ENCODE measurements at places on chromosomes 5 and 9. TPM values are rescaled to one million over a fixed set of nuclear protein-coding genes. Genes with fewer than 3 reads are reported as not detected.

GRCh38 chr5:125134216-125135081 lies 388.0 kb upstream of the ZNF608 start:
- H3K4me1 ChIP-seq = peaks cover 7% of the 10 kb centered on the region
- H3K36me3 ChIP-seq = no peaks in the 10 kb centered on the region

- H3K36me3 ChIP-seq = peaks cover 5% of the 10 kb centered on the region
- no peak for DNase-seq
- H3K27ac ChIP-seq = peak overlapping the region; percentile 89
- peaks cover 22% of the 10 kb centered on the region for H3K4me1 ChIP-seq
- no peaks in the 10 kb centered on the region for H3K27me3 ChIP-seq
These were observed 12.4 kb downstream of the UBAP1 start for GRCh38 chr9:34190996-34191892.

- DNase-seq = no peak
- peak overlapping the region; percentile 98 for H3K27ac ChIP-seq
- peaks cover 21% of the 10 kb centered on the region for H3K36me3 ChIP-seq
- H3K27me3 ChIP-seq = peaks cover 7% of the 10 kb centered on the region
These were observed 861 bp downstream of the MTX3 start for GRCh38 chr5:79990205-79990597.

Gene PTTG1
- 42.6 TPM for total RNA-seq

GRCh38 chr5:83246071-83246470 lies 168.7 kb downstream of the XRCC4 start:
- peak overlapping the region; percentile 2 for H3K27ac ChIP-seq
- DNase-seq = no peak
- H3K27me3 ChIP-seq = no peaks in the 10 kb centered on the region
- peaks cover 4% of the 10 kb centered on the region for H3K36me3 ChIP-seq

Gene KCNN2
- 19.6 TPM for total RNA-seq

GRCh38 chr9:113568081-113568435 lies 104.5 kb downstream of the RGS3 start:
- no peak overlapping the region for H3K27ac ChIP-seq
- DNase-seq = no peak

DNA sequence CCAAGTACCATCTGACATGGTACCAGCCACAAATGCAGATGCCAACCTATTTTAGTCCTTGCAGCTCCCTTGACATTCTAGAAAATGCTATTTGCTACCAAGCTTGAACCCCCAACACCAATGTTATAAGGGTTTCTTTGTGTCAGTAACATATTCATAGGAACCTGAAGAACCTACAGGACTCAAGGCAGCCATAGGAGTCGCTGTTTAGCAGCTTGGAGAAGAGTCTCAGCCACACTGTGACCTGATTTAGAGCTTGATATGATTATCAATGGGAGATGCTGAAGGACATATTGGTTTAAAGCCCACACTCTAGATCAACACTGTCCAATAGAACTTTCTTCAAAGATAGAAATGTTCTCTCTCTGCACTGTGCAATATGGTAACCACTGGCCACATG lies 6.4 kb upstream of the ZFR start:
- no peak overlapping the region for H3K4me3 ChIP-seq
- peaks cover 15% of the 10 kb centered on the region for H3K27me3 ChIP-seq
- no peak overlapping the region for H3K27ac ChIP-seq
- no peaks in the 10 kb centered on the region for H3K36me3 ChIP-seq

- no peaks in the 10 kb centered on the region for H3K4me1 ChIP-seq
- no peak overlapping the region for H3K4me3 ChIP-seq
- peaks cover 4% of the 10 kb centered on the region for H3K27me3 ChIP-seq
- no peak overlapping the region for H3K27ac ChIP-seq
These were observed 9.7 kb downstream of the WNK2 start for GRCh38 chr9:93193388-93194220.

DNA sequence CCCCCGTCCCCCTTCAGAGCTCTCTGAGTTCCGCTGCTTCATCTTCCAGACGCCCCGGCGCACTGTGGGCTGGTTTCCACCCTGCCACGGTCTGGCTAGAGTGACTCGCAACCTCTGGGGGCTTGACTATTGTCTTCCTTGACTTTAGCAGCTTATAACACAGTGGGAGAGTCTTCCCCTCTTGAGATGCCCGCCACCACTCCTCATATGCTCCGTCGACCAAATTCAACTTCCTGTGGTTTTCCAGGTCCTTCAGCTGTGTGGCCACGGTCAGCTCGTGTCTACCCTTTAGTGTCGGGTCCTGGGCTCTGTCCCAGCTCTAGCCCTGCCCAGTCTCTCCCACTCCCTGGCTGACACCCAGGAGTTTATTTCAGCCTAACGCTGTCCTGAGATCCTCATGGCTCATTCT lies 28.2 kb upstream of the NCS1 start:
- H3K4me1 ChIP-seq = peaks cover 37% of the 10 kb centered on the region
- no peak for DNase-seq
- H3K27me3 ChIP-seq = no peaks in the 10 kb centered on the region
- H3K27ac ChIP-seq = peak overlapping the region; percentile 77
- peak overlapping the region; percentile 8 for H3K4me3 ChIP-seq
- H3K36me3 ChIP-seq = no peaks in the 10 kb centered on the region

Gene SLC4A9
- total RNA-seq = 2.5 TPM

GRCh38 chr5:135576075-135576599 lies 2.7 kb downstream of the CXCL14 start:
- H3K36me3 ChIP-seq = peaks cover 5% of the 10 kb centered on the region
- peaks cover 36% of the 10 kb centered on the region for H3K27me3 ChIP-seq
- no peak overlapping the region for H3K4me3 ChIP-seq
- no peak for DNase-seq
- no peak overlapping the region for H3K27ac ChIP-seq

Gene ZNF79
- total RNA-seq = 11.0 TPM

- H3K4me1 ChIP-seq = peaks cover 21% of the 10 kb centered on the region
- H3K27ac ChIP-seq = no peak overlapping the region
- no peak for DNase-seq
- no peak overlapping the region for H3K4me3 ChIP-seq
- no peaks in the 10 kb centered on the region for H3K36me3 ChIP-seq
- peaks cover 3% of the 10 kb centered on the region for H3K27me3 ChIP-seq
These were observed 274.3 kb downstream of the HTR1A start for GRCh38 chr5:63687854-63688516.

GRCh38 chr5:124932791-124933600 lies 186.6 kb upstream of the ZNF608 start:
- no peak for DNase-seq
- H3K36me3 ChIP-seq = no peaks in the 10 kb centered on the region
- H3K4me1 ChIP-seq = peaks cover 6% of the 10 kb centered on the region
- H3K4me3 ChIP-seq = no peak overlapping the region
- H3K27ac ChIP-seq = peak overlapping the region; percentile 25
- H3K27me3 ChIP-seq = peaks cover 2% of the 10 kb centered on the region

- no peak for DNase-seq
- no peak overlapping the region for H3K27ac ChIP-seq
- peaks cover 11% of the 10 kb centered on the region for H3K4me1 ChIP-seq
- H3K36me3 ChIP-seq = no peaks in the 10 kb centered on the region
- peaks cover 7% of the 10 kb centered on the region for H3K27me3 ChIP-seq
- no peak overlapping the region for H3K4me3 ChIP-seq
These were observed 94.6 kb downstream of the ALDH1A1 start for GRCh38 chr9:72858089-72858912.

GRCh38 chr5:139482050-139482889 lies at the start of gene STING1:
Gene STING1 (minus strand): TSS chr5:139482758. CDS start chr5:139481704, 1,054 bp downstream.
- no peaks in the 10 kb centered on the region for H3K27me3 ChIP-seq
- peak; percentile 57 for DNase-seq
- H3K4me1 ChIP-seq = peaks cover 33% of the 10 kb centered on the region
- peak within 1 kb of the TSS; percentile 94 for H3K27ac ChIP-seq
- H3K4me3 ChIP-seq = peak within 1 kb of the TSS; percentile 27
- H3K36me3 ChIP-seq = no peaks in the 10 kb centered on the region

DNA sequence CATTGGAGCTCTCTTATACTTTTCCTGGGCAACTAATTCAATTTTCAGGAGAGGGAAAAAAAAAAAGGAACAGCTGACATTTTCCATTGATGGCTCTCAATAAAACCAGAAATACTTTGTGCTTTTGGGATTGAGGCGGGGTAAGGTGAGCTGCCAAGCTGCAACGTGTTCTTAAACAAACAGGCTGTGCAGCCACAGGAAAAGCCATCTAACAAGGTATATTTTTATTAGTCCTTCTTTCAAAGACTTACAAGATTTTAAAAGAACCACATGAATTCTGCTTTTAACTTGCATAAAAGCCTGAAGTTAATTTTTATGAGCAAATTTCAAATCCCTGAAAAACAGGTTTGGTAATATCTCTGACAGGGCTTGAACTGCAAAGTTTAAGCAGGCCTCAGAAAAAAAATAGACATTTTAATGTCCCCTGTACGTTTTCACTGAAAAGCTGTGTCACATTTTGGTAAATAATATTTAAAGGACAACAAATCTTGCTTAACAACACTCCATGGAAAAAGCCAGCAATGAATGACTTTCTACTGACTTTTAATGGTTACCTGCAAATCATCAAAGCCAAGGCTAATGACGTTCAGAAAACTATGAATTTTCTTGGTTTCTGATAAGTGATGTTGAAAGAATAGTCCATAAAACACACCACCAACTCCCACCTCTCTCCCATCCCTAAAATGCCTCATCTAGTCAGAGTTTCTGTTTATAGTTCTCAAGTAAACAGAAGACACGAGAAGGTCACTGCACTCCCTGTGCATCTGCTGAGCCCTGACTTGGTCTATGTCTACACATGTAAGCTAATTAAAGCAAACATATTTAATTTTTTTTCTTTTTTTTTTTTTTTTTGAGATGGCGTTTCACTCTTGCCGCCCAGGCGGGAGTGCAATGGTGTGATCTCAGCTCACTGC lies 433.6 kb downstream of the PIK3R1 start:
- H3K36me3 ChIP-seq = no peaks in the 10 kb centered on the region
- DNase-seq = no peak
- peak overlapping the region; percentile 94 for H3K27ac ChIP-seq
- H3K4me1 ChIP-seq = peaks cover 73% of the 10 kb centered on the region
- no peak overlapping the region for H3K4me3 ChIP-seq
- no peaks in the 10 kb centered on the region for H3K27me3 ChIP-seq

GRCh38 chr5:141504216-141504615 lies 15.3 kb downstream of the PCDHGC5 start:
- no peak overlapping the region for H3K27ac ChIP-seq
- H3K4me1 ChIP-seq = peaks cover 29% of the 10 kb centered on the region
- H3K36me3 ChIP-seq = peaks cover 6% of the 10 kb centered on the region
- H3K27me3 ChIP-seq = no peaks in the 10 kb centered on the region

Gene FGF18
- total RNA-seq = 11.7 TPM

Gene C5orf34
- 4.1 TPM for total RNA-seq

Gene LECT2
- not detected for total RNA-seq

Gene SNCAIP
- 113 TPM for total RNA-seq

Gene ST8SIA4
- total RNA-seq = 9.6 TPM

- no peaks in the 10 kb centered on the region for H3K27me3 ChIP-seq
- H3K36me3 ChIP-seq = peaks cover 6% of the 10 kb centered on the region
- no peak overlapping the region for H3K4me3 ChIP-seq
- no peak for DNase-seq
These were observed 10.2 kb downstream of the TNFAIP8 start for GRCh38 chr5:119365847-119366539.

- H3K36me3 ChIP-seq = no peaks in the 10 kb centered on the region
- H3K27me3 ChIP-seq = no peaks in the 10 kb centered on the region
- no peak for DNase-seq
- no peak overlapping the region for H3K4me3 ChIP-seq
- no peaks in the 10 kb centered on the region for H3K4me1 ChIP-seq
- H3K27ac ChIP-seq = no peak overlapping the region
These were observed 593.5 kb downstream of the CETN3 start for GRCh38 chr5:89816038-89816437.

DNA sequence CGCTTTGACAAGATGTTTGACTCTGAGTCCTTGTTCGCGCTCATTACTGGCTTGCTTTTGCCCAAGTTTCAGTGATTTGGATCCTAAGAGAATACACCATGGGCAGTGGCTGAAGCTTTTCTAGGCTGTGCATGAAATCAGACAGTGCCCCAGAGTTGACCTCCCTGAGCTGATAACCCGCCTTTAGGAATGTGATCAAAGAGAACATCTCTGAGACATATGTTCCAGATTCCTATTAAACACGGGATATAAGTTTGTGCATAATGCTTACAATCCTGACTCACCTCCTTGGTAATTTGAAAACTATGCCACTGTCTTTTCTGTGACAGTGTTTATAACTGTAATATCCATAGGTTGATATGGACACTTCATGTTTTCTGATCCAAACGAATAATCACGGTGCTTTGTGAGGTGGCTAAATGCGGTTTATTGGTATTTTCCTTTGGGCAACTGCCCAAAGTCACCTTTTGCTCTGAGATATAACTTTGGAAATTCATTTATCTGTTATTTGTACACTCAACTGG lies 732.9 kb downstream of the MTRR start:
- H3K27me3 ChIP-seq = peaks cover 18% of the 10 kb centered on the region

- peaks cover 12% of the 10 kb centered on the region for H3K36me3 ChIP-seq
- no peak for DNase-seq
- peaks cover 2% of the 10 kb centered on the region for H3K27me3 ChIP-seq
- no peaks in the 10 kb centered on the region for H3K4me1 ChIP-seq
- no peak overlapping the region for H3K4me3 ChIP-seq
- no peak overlapping the region for H3K27ac ChIP-seq
These were observed 201.9 kb downstream of the DMAC1 start for GRCh38 chr9:7597716-7598115.

DNA sequence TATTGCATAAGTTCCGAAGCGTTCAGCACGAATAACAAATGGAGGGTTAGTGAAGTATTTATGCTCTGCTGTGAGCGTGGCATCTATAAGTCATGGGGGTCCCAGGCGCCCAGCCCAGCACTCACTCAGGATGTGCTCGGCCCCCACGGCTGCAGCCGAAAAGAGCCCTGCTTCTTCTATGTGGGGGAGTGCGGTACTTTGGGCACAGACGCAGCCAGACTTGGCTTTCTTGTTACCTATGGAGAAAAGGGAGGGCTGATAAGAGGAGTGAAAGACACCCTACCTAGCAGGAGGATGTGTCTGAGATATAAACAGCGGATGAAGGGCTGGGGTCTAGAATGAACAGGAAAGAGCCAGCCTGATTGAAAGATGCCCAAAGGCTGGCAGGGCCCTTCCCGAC lies 51.4 kb downstream of the MRPL36 start:
- H3K27me3 ChIP-seq = peaks cover 31% of the 10 kb centered on the region
- no peak overlapping the region for H3K27ac ChIP-seq
- no peak for DNase-seq
- H3K4me1 ChIP-seq = peaks cover 4% of the 10 kb centered on the region
- H3K4me3 ChIP-seq = no peak overlapping the region
- H3K36me3 ChIP-seq = no peaks in the 10 kb centered on the region

Gene CTXN3
- total RNA-seq = not detected

DNA sequence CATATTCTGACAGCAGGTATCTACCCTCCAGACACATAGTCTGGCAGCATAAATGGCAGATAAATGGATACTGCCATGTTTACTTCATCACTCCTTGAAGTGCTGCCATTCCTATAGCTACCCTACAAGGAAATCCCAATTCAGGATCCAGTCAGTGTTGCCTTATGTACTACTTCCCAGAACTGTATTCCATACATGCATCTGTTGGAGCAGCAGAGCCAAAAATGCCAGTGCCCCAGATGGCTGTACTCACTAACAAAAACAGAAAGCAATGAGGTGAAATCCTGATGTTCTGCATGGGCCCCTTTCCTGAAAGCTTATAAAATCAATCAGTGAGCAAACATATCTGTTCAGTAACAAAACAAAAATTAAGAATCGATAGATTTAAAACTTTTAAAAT lies 490.0 kb upstream of the COX7C start:
- H3K4me1 ChIP-seq = no peaks in the 10 kb centered on the region
- DNase-seq = no peak
- H3K27ac ChIP-seq = no peak overlapping the region
- H3K27me3 ChIP-seq = no peaks in the 10 kb centered on the region
- no peaks in the 10 kb centered on the region for H3K36me3 ChIP-seq

Measured in mesothelial cell of epicardium (in vitro differentiated cells).